ENCODE measurements at places on chromosomes 3 and 15.

- DNase-seq, result no peak
These were observed 406.0 kb upstream of the WNT5A start for GRCh38 chr3:55893045-55893664.

DNA sequence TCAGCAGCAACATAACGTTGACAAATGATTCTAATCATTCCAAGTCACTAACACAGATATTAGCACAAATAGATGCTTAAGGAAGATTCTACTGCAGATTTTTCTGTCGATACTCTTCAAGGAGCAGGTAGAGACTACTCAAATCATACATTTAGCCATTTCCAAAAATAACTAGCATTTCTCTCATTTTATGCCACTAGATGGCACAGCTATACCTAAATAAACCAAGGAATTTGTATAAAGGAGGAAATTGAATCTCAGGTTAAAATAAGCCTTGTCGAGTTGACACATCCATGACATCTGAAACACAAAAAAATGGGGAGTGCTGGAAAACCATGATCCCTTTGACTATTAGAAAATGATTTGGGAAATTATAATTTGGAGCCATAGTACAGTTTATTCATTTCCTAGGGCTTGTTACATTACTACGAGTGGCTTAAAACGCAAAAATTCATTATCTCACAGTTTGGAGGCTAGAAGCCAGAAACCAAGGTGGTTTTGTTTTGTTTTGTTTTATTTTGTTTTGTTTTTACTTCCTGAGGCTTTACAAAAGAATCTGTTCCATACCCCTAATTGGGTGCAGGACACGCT lies 59.5 kb upstream of the STRIT1 start:
- DNase-seq, result no peak

DNA sequence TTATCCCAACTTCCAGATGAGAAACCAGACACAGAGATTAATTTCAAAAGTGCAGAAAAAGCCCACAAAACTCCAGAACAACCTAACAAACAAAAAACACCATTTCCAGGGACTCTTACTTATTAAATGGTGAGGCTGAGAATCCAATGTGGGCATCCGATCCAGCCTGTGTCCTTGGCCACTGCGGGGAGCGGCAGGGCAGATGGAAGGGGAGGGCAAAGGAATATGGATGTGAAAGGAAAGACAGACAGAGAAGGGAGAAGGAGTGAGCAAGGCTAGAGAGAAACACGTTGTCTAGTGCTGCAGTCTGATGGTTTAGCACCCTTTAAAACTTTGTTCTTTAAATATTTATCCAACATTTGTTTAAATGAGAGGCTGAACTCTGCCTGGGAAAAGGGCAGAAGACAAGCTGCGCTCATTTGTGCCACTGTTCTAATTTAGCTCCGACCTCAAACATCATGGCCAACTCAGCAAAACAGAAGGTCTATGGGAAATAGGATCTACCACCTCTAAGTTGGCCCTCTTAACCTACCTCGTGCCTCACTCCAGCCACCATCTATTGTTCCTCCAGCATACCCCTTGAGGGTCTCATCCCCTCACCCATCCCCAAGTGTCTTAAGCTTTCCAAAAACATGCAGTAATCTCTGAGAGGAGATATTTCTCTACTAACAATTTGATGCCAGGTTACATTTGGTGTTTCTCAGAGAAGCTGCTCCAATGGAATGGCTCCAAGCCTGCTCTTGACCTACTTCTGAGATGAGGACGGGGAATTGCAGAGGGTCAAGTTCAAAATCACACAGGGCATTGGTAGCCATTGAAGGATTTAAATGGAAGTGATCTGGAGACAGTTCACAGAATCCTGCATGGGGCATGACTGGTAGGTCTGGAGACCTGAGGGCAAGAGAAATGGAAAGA lies 77.4 kb downstream of the CD47 start:
- DNase-seq, result no peak

DNA sequence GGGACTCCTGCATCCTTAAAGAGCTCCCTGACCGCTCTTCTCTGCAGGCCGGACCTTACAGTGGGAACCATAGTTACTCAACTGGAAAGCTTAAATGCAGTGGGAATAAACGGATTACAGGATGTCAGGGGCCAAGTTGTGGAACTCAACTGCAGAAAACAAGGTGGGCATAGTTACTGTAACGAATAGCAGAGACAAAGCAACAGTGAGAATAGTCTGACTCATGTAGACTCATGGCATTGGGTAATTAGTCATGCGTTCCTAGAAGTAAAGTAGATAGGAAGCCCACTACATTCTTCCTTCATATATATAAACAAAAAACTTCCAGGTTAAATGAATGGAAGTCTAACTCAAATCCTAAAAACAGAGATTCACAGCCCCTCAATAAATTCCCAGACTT lies 95.5 kb upstream of the CHRNA7 start:
- DNase-seq, result no peak

DNA sequence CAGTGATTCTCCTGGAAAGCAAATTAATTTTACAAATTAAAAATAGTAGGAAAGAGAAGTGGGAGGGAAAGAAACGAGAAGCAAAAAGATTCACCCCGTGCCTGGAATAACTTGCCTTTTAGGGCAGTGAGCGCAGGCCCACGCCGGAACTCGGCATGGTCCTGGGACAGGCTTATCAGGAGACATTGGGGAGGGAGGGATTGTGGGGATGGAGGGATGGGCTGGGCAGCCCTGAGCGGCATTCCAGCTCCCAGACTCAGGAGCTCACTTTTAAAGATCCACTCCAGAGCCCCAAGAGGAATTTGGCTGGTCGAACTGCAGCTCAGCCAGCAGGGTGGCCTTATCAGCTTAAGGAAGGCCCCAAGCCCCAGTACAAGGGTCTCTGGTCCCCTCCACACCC lies 117.9 kb downstream of the ADCY5 start:
- no peak for DNase-seq

DNA sequence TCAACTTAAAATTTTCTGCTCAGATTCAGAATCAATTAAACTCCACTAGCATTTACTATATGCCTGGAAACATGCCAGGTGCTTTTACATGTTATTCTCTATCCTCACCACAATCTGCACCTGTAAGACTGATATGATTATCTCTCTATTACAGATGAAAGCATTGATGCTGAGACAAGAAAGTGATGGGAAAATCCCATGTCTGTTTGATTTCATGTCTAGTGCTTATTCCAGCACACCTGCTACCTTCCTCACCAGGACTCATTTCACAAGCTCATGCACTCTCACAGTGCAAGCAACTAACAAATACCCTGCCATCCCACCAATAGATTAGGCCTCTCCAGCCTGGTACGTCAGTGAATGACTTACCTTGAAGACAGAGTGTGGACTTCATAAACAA lies 25.0 kb upstream of the BCL6 start:
- DNase-seq, result no peak

- DNase-seq, result no peak
These were observed 17.3 kb upstream of the CDCP1 start for GRCh38 chr3:45163481-45163880.

DNA sequence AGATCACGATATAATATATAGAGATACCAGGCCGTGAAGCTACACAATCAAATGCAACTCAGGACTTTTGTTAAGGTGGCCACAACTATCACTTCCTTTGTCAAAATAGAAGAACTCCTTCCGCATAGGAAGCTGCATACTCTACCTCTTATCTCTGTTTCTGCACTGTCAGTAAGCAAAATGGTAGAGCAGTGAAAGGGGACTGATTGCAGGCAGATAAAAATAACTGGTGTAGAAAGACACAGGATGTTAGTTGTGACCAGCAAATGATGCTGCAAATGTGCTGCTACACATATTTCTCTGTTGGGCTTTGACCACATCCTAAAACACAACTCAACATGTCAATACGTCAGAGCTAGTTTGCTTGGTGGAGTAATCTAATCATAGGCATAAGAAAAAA lies 16.3 kb upstream of the TRAT1 start:
- DNase-seq, result no peak

GRCh38 chr3:172094621-172095557 lies 55.5 kb downstream of the FNDC3B start:
- no peak for DNase-seq

DNA sequence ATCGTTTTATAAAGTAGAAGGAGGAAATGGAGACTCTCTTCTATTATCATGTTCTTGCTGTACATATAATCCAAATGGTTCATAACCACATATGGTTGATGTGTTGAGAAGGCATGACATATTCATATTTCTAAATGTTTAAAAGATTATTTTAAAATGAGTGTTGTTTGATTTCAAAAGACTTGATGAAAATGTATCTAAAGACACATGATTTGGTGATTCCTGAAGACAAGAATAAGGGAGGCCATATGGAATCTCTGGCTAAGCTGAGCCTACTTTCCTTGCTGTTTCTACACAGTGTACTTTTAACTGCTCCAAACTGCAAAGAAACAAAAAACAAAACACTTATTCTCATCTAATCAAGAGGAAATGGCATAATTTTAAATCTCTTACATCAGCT lies 23.0 kb upstream of the GYG1 start:
- DNase-seq, result no peak

GRCh38 chr3:28951772-28952556 lies 328.9 kb upstream of the RBMS3 start:
- no peak for DNase-seq

DNA sequence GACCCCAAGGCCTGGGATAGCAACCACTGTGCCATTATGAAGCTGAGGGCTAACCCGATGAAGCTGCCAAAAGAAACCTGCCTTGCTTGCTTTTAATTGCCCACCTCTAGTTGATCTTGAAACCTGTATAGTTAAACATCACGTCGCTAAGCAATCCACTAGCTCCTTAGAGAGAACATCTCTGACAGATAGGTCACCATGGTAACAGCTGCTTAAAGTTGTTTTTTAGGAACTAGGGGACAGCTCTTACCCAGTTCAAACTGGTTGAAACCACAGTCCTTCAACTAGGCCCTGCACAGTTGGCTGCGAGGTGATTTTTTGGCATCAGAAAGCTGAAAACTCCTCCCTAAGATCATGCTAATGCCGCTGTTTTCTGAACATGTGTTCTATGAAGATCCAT lies 135.7 kb downstream of the EBLN2 start:
- no peak for DNase-seq

DNA sequence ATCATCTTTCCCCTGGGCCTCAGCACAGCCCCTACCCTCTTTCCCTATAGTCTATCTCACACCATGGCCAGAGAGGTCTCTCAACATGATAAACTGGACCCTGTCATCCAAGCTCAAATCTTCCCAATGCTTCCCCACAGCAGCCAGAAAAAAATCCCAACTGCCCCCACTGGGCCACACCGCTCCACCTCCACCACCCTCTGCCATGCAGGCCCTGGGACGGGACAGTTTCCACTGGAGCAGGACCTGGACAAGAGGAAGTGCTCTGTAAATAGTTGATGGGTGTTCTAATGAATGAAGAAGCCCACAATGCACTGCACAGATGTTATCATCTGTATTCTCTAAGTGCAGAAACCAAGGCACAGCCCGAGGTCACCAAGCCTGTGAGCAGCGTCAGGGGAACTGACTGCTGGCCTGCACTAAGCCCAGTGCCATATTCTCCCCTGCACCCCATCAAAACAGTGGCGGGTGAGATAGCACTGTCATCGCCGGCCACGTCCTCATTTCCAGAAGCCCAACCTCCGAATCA lies 161.1 kb downstream of the NUP210 start:
- DNase-seq, result no peak

DNA sequence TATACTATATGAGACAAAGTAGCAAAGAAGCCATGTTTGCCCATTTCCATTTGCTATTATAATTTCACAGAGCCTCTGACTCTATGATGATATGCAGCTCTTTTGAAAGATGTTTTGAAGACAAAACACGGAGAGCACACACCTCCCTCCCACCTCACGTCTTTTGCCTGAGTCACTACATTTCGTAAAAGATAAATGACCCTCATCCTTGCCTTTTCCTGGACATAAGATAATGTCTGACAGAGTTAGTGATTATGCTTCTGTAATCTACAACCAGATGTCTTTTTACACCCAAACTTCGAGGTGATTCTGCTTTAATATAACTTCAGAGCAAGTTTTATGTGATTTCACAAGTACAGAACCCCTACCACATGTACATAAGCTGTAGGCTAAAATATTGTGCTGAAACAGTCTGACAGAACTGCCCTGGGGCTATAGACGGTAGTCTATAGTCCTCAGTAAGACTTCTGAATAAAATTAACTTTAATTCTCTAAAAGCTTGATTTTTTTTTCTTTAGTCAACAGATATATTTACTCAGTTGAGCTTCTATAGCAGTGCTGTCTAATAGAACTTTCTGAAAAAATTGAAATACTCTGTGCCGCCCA lies 99.9 kb downstream of the CD200R1L start:
- no peak for DNase-seq

DNA sequence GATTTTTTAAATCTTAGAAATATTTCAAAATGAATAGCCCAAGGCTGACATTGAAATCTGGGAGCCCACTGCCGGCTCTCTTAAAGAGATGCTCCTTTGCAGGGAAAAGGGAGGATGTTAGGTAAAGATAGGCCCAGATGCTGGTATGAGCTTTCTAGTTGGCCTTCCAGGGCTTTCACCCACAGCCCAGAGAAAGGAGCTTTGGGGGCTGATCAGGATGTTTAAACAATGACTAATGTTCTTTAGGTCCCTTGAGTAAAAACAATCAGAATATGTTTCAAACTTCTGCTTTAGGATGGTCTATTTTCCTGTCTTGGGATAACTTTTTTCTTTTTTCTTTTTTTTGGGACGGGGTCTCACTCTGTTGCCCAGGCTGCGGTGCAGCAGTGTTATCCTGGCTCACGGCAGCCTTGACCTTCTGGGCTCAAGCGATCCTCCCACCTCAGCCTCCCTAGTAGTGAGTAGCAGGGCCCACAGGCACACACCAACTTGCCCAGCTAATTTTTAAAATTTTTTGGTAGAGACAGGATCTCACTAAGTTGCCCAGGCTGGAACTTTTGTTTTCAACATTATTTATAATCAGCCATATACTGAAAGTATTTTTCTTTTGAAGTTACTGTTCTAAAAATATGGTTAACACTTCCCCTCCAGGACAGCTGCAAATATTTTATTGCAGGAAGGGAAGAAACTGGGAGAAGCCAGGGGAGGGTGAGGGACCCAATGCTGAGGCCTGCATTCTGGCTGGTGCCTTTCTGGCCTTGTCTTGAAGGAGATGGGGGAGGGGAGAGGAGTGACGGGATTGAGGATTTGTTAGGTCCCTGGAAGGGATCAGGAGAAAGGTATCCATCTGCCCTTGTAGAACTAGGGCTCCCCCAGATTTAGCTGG lies 70.1 kb downstream of the TRAK1 start:
- DNase-seq, result no peak

GRCh38 chr3:156643729-156644389 lies 30.5 kb upstream of the TIPARP start:
- DNase-seq, result no peak

GRCh38 chr15:73082812-73083211 lies 30.5 kb downstream of the NEO1 start:
- no peak for DNase-seq

Measured in ureter (tissue), 1 donor.